Daoy (cell line): ENCODE measurements at places on chromosomes 4 and X.
A peak's percentile ranks its signal among the peaks of the same experiment; 100 is the strongest.

DNA sequence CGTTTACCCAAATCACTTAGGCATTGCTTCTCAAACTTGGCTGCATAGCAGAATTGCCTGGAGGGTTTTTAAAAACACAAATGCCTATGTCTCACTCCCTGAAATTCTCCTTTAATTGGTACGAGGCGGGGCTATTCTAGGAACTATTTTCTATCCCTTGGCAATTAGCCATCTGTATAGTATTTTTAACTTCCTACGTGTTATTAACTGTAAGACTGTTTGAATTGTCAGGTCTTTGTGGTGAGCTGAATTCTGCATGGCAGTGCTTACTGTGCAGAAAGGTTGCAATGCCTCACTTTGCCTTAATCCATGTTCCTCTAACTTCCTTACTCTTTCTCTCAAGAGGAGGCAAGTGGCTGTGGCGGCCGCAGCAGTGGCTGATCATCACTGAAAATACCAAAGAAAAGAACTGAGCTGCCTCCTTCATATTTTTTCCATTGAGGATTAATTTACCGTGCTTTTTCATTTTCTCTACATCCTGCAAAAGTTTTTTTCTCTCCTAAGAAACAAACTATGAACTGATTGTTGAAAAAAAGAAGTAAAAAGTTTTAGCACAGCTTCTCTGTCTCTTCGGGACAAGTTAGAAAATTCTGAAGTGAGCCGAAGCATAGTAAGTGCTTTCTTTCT, at the start of gene SHROOM3:
Gene SHROOM3 (plus strand): TSS at position 329 of the 627 bp plus-strand sequence. CDS start 824 bp downstream, outside the sequence.
- no peak for DNase-seq

GRCh38 chr4:51880016-51880915, 37.3 kb downstream of the DCUN1D4 start:
- DNase-seq = no peak

DNA sequence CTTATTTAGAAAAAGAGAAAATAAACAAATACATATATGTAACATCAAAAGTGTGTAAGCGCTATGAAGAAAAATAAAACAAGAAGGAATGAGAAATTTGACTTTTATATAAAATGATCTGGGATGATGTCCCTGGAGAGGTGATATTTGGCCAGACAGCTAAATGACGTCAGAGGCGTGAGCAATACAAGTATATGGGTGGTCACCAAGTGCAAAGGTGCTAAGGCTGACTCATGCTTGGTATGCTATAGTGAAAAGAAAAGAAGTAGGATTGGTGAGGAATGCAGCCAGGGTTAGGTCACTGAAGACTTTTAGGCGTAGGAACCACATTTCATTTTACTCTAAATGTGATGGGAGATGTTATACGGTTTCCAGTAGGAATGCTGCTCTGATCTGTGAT, 1049.1 kb upstream of the TENM3 start:
- DNase-seq = peak; percentile 62

GRCh38 chrX:100895365-100896075, 21.4 kb upstream of the NOX1 start:
- peak; percentile 19 for DNase-seq

GRCh38 chrX:110920991-110921390, 125.4 kb upstream of the CHRDL1 start:
- DNase-seq = no peak
